Hypothalamus (tissue), 51 donors: ENCODE measurements at places on chromosomes 3 and 15.
A peak's percentile ranks its signal among the peaks of the same experiment; 100 is the strongest.

GRCh38 chr3:23712656-23713559 lies 92.8 kb upstream of the UBE2E1 start:
- peak; percentile 21 for DNase-seq

- no peak for DNase-seq
Observed at GRCh38 chr15:34642247-34642646, 58.8 kb upstream of the GOLGA8B start.

DNA sequence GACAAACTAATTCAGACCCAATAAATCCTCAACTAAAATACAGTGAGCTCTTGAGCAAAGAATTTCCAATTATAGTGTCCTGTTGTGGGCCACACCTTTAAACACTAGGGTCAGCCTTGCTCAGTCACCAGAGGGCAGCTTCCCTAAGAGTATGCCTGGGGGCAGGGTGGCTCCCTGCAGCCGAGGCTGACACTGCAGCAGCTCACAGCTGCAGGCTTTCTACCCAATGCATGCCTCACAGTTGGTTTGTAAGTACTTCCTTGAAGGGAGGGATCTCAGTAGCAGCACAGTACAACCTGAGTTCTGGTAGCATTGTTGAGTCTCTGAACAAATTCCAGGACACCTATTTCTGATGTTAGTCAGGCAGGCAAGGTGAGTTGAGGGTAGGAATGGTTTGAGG lies 335.6 kb downstream of the TUSC7 start:
- DNase-seq, result no peak

GRCh38 chr3:118683636-118684035 lies 351.0 kb downstream of the IGSF11 start:
- no peak for DNase-seq

GRCh38 chr3:159609625-159610024 lies 379.0 kb upstream of the IL12A start:
- no peak for DNase-seq

GRCh38 chr3:45001738-45002137 lies 24.4 kb upstream of the CLEC3B start:
- DNase-seq, result no peak

DNA sequence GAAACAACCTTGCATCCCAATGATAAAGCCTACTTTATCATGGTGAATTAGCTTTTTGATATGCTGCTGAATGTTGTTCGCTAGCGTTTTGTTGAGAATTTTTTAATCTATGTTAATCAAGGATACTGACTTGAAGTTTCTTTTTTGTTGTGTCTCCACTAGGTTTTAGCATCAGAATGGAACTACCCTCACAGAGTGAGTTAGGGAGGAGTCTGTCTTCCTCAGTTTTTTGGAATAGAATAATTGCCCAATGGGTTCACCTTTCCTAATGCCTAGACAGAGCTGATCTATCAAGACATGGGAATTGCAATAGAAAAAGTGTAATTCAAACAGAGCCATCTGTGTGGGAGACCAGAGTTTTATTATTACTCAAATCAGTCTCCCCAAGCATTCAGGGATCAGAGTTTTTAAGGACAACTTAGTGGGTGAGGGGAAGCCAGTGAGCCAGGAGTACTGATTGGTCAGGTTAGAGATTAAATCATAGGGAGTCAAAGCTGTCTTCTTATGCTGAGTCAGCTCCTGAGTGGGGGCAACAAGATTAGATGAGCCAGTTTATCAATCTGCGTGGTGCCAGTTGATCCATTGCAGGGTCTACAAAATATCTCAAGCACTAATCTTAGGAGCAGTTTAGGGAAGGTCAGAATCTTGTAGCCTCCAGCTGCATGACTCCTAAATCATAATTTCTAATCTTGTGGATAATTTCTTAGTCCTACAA lies 237.4 kb upstream of the PPP2R3A start:
- DNase-seq, result no peak

GRCh38 chr3:13420831-13421765 lies 976 bp upstream of the NUP210 start:
- DNase-seq, result no peak

- no peak for DNase-seq
Observed at GRCh38 chr15:80450811-80451321, 46.7 kb downstream of the ARNT2 start.
